T-helper 22 cell (primary cell): ENCODE measurements at places on chromosomes 7 and 10.

DNA sequence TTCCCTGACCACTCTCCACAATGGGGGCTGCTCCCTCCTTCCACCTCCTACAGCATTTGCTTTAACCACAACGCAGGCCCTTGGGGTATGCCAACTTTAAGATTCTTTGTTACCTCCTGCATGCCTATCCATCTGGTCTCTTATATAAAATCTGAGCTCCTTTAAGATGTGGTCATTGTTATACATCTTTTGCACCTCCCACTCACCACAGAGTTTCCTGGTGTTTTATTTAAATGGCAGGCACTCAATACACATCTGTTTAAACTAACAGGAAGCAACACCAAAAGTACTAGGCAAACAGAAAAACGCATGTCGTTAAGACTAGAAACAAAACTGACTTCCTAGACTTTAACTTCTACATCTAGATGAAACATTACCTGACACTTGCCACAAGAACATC, 36.3 kb downstream of the SLC25A13 start:
- DNase-seq, result peak; percentile 1

DNA sequence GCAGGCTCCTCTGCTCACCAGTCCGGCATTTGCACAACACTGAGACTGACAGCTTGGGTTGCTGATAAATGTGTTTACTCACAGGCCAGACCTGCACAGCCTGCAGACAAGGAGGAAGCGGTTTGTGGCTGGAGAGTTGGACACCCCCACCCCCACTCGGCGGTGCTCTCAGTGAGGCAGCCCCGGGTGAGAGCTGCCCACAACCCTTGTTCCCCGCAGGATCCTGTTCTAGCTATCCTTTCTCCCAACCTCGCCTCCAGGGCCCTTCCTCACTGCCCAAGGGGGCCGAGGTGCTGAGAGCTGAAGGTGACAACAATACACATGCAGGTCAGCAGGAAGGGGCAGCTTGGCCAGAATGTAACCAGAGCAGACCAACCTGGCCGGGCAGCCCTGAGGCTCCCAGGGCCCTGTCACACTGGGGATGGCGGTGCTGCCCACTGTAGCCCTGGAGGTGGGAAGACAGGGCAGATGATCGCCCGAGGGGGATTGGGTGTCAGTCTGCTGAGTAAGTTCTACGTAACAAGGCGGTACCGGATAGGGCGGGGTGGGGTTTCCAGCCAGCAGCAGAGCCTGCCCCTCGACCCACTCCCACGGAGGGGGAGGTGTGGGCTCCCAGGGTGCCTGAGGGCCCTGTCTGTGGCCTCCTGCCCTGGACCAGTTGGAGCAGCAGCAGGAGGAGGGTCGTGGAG, 2.1 kb upstream of the ADAM8 start:
- DNase-seq, result peak; percentile 74

DNA sequence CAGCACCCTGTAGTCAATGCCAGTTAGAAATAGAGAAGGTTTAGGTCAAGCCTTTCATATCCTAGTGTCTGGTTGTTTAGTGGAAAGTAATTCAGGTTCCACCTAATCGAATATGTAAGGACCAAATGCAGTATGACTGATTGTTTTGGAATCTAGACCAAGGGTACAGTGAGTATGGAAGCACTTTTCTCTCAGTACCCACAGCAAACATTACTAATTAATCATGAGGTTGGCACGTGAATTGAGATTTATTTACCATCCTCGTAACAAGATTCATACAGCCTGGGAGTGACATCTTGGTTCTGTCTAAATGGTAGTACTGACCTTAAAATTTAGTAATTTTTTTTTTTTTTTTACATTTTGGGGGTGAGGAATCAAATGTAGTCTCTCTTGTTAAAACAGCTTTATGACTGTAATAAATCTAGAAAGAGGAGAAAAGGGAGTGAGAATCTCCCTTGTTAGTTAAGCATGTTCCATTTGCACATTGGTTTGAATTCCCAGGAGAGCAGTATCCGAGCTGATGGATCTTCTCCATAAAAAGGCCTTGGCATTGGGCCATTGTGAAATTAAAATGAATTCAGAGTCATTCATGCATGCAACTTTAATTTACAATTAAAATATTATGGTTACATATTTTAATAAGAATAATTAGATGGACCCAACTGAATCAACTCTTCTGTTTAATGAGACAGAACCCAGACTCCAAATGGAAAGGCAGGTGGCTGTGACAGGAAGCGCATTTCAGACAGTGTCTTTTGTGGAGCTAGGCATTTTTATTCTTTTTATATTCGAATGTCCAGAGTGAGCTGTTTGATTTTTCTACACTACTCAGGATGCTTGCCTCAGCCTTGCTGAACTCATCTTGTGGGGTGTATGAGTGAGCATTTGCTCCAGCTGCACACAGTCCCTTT, 57.6 kb downstream of the SNX10 start:
- DNase-seq, result no peak

GRCh38 chr10:127290850-127291249, 94.5 kb upstream of the INSYN2A start:
- no peak for DNase-seq

DNA sequence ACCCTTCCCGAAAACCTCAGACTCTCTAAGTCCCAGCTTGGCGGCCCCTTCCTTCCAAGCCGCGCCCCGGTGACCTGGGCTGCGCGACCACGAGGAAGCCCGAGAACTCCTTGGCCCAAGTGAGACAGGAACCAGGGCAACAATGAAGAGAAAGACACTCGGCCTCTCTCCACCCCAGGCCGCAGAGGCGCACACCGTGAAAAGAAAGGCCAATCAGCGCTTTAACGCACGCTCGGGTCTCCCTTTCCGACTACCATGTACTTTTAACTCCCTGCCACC, 166.4 kb upstream of the PPP1R3A start:
- DNase-seq, result no peak

DNA sequence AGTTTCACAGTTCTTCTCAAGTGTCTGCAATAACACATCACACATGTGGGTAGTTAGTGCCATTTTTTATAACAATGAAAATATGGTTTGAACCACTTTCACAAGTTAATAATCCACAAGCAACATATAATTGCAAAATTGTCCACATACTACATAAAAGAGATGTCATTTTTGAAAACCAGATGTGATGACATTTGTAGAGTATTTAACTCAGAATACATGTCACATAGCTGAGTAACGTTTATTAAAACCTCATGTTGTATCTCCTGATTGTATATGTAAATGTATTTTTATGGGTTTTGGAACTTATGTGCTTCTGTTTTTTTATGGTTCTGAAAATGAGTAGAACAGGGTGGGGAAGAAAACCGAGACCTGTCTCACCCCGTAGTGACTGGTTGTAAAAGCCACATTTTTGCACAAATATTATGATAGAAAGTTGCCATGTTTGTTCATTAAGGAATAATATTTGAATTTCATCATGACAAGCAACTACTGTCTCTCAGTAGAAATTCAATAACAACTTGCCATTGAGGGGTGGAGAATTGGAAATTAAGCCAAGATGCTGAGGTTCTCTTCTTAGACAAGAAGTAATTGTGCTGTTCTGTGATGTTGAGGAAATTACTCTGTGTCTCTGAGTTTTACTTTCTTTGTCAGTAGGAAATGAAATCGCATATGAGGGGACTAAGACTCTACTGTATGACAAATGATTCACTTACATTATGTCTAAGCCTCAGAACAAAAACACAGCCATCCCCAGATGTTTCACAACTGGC, 29.2 kb upstream of the EGFR start:
- no peak for DNase-seq

- DNase-seq, result no peak
Measured at GRCh38 chr10:68606918-68607317, 46.8 kb downstream of the TET1 start.

DNA sequence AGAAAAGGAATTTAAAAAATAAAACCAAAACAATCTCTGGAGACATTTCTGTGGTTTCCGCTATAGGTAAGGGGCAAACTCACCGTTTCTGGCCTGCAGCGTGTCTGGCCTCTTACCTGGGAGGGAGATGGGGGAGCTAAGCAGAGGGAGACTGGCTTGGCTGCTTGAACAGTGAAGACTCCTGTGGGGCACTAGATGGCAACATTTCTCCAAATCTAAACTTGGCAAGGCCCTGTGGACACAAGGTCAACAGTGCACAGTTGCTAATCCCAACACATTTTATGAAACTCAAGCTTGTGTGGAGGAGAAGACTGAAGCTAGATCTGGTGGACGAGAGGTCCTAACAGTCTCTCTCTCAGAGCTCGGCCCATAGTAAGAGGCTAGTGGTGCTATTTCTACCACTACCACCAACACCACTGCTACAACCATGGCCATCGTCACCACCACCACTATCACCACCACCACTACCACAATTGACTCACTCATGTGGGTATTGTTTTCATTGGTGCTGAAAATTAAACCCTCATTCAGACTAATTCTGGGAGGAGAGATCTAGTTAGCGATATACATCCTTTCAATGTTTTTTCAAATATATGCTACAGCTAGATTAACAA, 28.4 kb upstream of the CDHR3 start:
- DNase-seq, result no peak

GRCh38 chr7:82345886-82346285, 97.7 kb downstream of the CACNA2D1 start:
- no peak for DNase-seq

GRCh38 chr7:20327055-20327454, 3.6 kb upstream of the ITGB8 start:
- DNase-seq, result no peak

GRCh38 chr10:49592726-49593563, 17.2 kb upstream of the SLC18A3 start:
- DNase-seq, result no peak

- no peak for DNase-seq
Measured at GRCh38 chr10:117544004-117544701, 1.6 kb downstream of the EMX2 start.

DNA sequence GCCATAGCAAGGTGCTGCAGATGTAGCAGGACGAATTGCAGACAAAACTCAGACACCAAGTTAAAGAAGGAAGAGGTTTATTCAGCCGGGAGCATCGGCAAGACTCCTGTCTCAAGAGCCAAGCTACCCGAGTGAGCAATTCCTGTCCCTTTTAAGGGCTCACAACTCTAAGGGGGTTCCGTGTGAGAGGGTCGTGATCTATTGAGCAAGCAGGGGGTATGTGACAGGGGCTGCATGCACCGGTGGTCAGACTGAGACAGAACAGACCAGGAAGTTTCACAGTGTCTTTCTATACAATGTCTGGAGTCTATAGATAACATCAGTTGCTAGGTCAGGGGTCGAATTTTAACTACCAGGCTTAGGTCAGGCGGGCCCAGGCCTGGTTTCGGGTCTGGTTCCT, 222.0 kb upstream of the C7orf33 start:
- no peak for DNase-seq

GRCh38 chr10:52979295-52979990, 206.9 kb upstream of the MBL2 start:
- no peak for DNase-seq

GRCh38 chr7:56083150-56083785, 9.5 kb downstream of the PHKG1 start:
- DNase-seq, result no peak
